ENCODE measurements at places on chromosomes 4 and X. TPM values are rescaled to one million over a fixed set of nuclear protein-coding genes. Genes with fewer than 3 reads are reported as not detected.

Gene DUX4
- polyA plus RNA-seq: 0.60 TPM

Gene FGG
- 20.6 TPM for polyA plus RNA-seq

- DNase-seq: no peak
These were observed 164.0 kb downstream of the SMARCA1 start for GRCh38 chrX:129359269-129359668.

GRCh38 chr4:107685740-107686139 lies 34.3 kb downstream of the PAPSS1 start:
- no peak for DNase-seq

- DNase-seq: no peak
These were observed 32.7 kb downstream of the MFAP3L start for GRCh38 chr4:169993531-169993930.

DNA sequence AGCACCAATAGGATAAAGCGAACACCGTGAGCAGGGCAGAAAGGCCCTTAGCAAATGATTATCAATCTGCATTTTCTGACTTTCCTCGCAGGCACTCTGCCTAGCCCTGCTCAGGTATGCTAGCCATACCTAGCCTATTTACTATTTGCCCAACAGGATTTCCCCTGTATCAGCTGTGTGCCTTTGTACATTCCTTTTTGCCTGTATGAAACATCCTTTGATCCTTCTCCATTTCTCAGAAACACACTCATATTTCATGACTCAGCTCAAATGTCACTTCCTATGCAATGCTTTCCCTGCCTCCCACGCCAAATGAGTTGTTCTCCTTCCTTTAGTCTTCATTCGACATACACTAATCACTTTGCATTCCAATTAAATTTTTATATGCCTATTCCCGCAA lies 37.2 kb downstream of the PCDH7 start:
- no peak for DNase-seq

- no peak for DNase-seq
These were observed 1.5 kb downstream of the P2RY8 start for GRCh38 chrX:1535241-1536041.

- DNase-seq: no peak
These were observed 4.9 kb downstream of the CHRNA9 start for GRCh38 chr4:40340030-40340429.

GRCh38 chrX:111354496-111354895 lies 57.5 kb downstream of the DCX start:
- no peak for DNase-seq

- no peak for DNase-seq
These were observed 357 bp upstream of the IGBP1 start for GRCh38 chrX:70132877-70133302.

- DNase-seq: no peak
These were observed 184.7 kb upstream of the ZCCHC13 start for GRCh38 chrX:74119016-74119910.
